ENCODE measurements at places on chromosomes 6 and 20. TPM values are rescaled to one million over a fixed set of nuclear protein-coding genes. Genes with fewer than 3 reads are reported as not detected.
A peak's percentile ranks its signal among the peaks of the same experiment; 100 is the strongest.

DNA sequence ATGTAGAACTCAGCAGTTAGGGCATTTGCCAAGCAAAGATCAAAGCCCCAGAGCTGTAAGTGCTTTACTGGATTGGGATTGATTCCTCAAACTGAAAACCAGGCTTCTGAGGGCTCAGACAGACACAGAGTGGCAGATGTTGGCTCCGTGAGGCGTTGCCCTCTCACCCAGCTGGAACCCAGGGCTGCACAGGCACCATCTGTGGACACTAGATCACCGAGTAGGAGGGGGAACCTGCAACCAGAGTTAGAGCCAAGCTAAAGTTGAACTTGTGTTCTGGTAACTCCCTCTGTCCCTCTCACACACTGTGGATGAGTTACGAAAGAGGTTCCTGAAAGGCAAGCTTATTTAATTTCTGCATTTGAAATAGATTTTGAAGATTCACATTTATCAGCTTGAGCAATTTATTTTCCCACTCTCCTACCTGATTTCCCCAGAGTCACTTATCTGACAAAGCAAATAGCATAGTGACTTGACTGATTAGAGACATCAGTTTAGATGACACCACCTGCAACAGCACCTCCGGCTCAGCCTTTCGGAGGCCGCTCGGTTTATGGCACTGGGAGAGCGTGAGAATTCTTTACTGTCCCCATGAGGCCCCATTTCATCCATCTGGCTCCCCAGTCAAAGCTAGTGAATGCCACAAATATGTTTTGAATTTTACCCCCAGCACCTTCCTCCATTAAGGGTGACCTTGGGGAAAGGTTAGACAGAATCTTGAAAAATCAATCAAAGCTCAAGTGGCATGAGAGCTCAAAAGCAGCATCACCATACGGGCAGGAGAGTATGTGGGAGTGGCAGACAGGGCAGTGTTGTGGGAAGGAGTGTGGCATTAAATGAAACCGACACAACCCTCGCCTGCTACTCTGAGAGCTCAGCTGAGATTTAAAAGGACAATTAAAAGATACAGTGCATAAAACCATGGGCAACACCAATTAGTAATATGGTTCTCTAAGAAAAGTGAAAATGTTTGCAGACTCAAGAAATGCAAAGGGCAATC is 48.5 kb downstream of the RPF2 start:
- DNase-seq: peak; percentile 32

- no peak for DNase-seq
These were observed 17.8 kb downstream of the ARMC12 start for GRCh38 chr6:35754452-35755277.

GRCh38 chr20:59451066-59451630 is 150.7 kb downstream of the EDN3 start:
- DNase-seq: no peak

DNA sequence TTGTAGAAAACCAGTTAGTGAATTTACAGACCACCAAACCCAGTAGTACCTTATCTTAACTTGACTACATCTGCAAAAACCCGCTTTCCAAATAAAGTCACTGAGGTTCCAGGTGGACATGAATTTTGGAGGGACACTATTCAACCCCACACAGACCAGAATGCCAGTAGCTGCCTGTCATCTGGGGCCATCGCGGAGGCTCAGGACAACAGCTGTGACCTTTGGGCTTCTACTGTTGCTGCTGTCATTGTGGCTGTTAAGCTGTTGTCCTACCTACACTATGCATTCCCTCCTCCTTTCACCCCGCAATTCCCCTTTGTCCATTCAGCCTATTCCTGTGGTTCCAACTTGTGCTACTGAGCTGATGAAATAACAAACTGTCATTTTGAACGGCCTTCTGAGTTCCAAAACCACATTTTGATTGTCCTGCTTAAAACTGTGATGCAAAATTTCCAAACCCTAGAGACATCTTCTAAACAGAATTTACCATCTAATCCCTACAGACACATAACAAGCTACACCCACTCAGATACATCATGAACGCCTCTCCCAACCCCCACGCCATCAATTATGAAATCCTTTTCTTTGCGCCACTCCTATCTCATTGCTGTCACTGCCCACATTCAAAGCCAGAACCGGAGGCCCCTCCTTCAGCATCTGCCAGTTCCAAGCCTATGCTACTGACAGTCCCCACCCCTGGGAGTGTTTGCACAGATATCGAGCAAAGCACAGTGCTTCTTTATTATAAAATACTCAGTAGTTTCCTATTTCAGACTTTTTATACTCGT is 125.0 kb downstream of the C6orf118 start:
- DNase-seq: no peak

- DNase-seq: peak; percentile 94
These were observed 31.0 kb upstream of the EZR start for GRCh38 chr6:158849899-158850806.

- no peak for DNase-seq
These were observed 23.8 kb downstream of the RBM38 start for GRCh38 chr20:57414867-57415592.

DNA sequence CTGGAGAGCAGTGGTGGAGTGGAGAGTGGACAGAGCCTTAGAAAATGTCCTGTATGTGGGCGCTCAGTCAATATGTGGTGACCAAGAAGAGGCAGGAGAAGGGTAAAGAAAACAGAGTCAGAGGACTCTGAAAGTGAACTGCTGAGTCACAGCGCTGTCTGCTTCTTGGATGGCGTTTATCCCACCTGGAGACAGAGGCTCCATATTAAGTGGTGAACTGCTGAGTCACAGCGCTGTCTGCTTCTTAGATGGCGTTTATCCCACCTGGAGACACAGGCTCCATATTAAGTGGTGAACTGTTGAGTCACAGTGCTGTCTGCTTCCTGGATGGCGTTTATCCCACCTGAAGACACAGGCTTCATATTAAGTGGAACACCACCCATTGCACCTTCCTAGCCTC is 119.3 kb upstream of the RALGAPA2 start:
- no peak for DNase-seq

GRCh38 chr6:18609715-18610114 is 222.6 kb downstream of the RNF144B start:
- no peak for DNase-seq

DNA sequence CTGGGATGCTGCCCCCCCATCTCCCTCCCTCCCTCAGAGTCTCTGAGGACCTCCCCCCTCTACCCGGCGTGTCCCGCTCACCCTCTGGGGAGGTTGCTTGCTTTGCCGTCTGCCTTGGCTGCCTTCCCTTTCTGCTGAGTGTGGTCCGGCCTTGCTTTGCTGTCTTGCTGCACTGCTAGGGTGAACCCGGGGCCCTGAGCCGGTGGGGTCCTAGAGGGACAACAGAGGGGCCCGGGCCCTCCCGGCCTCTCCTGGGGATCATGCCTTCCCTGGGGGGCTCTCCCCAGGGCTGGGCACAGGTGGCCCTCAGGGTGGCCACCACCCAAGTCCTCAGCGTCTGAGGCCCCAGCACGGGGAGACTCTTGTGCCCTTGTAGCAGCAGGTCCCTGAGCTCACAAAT is 19.3 kb downstream of the SLCO4A1 start:
- DNase-seq: no peak

DNA sequence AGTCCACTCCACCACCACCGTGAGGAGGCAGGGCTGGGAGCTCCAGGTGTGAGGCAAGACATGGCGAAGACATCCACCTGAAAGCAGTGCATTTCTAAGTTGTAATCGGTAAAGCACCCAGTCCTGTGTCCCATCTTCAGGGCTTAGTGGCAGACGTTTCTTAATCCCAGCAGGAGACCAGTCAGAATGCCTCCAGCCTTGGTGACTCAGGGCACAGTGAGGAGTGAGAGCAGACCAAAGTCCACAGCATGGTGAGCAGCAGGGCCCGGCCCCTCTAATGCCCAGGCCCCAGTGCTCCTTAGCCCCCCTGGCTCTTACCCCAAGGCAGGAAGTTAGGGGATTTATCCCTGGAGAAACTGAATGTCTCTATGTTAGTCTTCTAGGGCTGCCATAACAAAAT is 183.9 kb downstream of the SYNDIG1 start:
- no peak for DNase-seq

DNA sequence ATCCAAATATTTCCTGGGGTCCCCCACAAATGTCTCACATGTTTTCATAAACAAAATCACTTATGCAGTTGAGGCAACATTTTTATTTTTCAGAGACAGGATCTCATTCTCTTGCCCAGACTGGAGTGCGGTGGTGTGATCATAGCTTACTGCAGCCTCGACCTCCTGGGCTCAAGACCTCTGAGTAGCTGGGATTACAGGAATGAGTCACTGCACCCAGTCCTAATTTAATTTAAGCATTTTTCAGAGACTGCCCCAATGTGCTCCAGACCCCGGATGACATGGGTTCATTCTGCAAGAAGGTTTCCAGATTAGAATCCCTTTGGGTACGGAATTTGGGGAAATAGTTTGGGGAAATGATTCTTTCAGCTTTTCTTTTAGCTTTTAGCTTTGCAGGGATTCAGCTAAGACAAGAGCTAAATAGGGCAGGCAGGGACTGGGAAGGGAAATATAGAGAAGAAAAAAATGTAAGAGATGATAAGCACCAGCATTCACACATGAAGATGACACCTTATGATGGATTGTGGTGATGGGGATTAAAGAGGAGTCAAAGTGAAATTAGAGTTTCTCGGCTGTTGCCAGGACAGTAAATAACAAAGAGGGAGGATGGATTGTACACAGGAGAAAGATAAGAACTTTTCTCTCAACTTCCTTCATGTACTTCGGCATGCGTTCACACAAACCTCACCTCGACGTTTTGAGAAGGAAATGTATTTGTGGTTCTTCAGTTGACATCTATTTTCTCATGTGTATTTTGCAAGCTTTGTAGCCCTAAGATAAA is 169.4 kb upstream of the TAB2 start:
- peak; percentile 42 for DNase-seq

GRCh38 chr6:98877250-98877649 is 42.9 kb downstream of the POU3F2 start:
- DNase-seq: no peak

- DNase-seq: peak; percentile 20
These were observed 2.1 kb downstream of the TMEM14B start for GRCh38 chr6:10749734-10750133.

- peak; percentile 58 for DNase-seq
These were observed 138.2 kb downstream of the TENT5A start for GRCh38 chr6:81614292-81614691.

DNA sequence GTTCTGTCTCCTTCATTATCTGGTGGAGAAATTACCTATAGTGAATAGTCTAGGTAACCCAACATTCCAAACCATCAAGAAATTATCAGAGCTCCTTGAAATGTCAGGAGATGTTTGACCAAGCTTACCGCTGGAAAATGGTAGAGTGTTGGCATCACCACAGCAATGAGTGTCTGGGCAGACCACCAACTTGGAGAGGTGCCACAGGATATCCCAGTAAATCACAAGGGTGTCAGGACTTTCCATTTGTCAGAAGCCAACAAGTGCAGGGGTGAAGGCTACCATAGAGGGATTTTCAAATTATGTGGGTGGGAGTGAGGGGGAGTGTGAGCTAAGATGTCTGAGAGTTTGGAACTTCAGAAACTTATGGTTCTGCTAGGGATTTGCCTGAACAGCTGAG is 73.2 kb downstream of the VGLL2 start:
- DNase-seq: no peak

GRCh38 chr20:53927990-53928389 is 142.4 kb downstream of the BCAS1 start:
- DNase-seq: no peak

GRCh38 chr20:17823409-17824144 is 123.8 kb downstream of the BANF2 start:
- DNase-seq: peak; percentile 62

DNA sequence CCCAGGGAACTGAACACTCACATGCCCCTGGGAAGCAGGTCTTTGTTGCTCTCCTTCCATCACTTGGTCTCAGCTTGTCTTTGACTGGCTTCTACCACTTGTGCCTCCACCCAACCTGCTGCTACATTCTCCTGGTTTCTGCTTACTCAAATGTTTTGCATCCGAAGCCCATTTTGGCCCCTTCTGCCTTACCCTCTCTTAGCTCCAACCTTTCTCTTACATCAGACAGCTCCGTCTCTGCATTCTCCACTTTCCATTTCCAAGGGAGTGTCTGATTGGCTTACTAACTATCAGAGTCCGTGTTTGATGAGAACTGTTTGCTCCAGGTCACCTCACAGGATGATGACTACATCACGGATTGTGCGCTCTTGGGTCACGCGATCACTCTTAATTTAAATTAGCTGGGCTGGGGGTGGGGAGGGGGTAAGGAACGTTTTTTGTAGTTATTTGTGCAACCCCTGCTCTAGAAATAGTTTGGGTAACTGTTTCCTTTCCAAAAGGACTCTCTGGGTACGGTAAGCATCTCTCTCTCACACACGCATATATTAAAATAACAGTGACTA is 844 bp upstream of the ABRACL start:
- DNase-seq: peak; percentile 61

DNA sequence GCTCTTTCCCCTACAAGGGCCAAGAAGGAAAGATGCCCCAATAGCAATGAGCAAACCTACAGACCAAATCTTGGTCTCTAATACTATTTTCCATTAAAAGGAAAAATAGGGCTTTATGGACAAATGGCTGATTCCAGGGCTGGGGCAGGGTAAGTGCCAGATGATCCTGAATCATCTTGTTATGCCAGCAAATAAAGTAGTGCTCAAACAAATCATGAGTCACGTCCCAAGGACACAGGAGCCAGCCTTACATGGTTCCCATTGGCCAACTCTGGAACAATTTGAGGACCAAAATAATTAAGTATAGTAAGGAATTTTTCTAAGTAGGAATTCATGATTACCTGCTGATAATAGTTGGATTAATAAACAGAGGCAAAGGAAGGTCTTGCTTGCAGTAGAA is 53.2 kb upstream of the NKX2-4 start:
- DNase-seq: no peak

DNA sequence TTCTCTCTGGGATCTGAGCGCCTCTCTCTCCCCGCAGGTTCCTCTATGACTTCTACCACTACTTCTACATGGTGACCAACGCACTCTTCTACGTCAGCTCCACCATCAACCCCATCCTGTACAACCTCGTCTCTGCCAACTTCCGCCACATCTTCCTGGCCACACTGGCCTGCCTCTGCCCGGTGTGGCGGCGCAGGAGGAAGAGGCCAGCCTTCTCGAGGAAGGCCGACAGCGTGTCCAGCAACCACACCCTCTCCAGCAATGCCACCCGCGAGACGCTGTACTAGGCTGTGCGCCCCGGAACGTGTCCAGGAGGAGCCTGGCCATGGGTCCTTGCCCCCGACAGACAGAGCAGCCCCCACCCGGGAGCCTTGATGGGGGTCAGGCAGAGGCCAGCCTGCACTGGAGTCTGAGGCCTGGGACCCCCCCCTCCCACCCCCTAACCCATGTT is 36.3 kb upstream of the MRGBP start:
- DNase-seq: no peak

The VTA1 gene
- 49.4 TPM for total RNA-seq

The CDK5RAP1 gene
- total RNA-seq: 12.0 TPM

The ULBP2 gene
- not detected for total RNA-seq

The XKR7 gene
- 0.37 TPM for total RNA-seq

The RWDD2A gene
- 1.3 TPM for total RNA-seq

The CENPQ gene
- total RNA-seq: 0.43 TPM

The GGT7 gene
- total RNA-seq: 29.0 TPM
